GM12865 (cell line): ENCODE measurements at places on chromosomes 1 and 21.

DNA sequence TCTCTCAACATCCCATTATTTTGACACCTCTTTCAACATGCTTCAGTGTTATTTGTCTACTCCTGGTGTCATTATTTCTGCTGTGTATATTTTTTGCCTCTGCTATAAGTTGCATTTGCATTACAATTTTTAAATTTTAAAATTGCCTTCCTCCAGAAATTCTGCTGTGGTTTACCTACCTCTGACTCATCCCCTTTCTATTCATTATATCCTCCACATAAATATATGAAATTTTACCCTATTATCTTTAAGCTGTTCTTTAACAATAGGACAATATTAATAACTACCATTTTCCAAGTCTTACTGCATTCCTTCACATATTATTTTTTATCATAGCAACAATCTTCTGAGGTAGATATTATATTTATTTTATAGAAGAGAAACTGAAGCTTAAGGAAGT is 178.1 kb upstream of the NRIP1 start:
- no peak for DNase-seq

GRCh38 chr21:45326169-45326851 is 38.6 kb upstream of the POFUT2 start:
- DNase-seq = peak; percentile 23

DNA sequence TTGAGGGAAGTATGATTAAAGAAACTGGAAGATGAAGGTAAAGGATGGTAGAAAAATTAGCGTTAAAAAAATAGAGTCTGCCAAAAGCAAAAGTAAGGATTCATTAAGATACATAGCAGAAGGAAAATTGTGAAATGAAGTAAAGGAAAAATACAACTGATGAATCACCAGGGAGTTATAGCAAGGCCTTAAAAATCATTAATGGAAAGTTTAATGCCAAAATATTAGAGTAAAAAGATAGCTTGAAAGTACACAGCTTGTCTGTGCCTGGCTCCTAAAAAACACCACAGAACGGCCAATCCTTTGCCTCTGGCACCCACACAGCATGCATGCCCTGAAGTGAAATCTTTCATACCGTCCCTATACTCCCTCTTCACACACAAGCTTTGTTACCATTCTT is 66.9 kb upstream of the APOBEC4 start:
- DNase-seq = no peak

DNA sequence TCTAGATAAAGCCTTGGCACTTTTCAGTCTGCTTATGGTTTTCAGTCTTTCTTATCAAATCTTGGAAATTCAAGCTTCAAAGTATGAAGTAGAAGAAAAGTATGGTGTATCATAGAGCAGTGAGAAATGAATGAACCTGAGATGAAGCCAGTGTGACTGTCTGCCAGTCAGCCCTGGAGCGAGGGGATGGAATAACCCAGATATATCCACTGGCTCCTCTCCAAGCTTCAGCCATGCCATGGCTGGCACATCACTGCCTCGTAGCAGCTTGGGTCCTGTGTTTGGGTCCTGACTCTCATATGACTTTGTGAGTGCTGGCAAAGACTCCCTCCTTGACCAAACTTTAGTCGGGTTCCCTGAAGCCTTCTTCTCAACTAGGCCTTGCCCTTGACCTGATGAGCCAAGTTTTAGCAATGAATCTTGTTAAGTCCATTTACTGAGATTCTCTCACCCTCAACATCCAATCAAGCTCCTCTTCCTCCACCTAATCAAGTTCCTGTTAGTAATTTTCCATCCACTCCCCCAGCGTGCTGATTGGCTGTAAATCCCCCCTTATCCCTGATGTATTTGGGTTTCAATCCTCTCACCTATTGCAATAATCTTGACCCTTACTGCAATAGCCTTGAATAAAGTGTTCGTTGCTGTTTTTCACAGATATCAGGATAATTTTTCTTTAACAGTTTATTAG is 62.5 kb upstream of the PRDX6 start:
- no peak for DNase-seq

DNA sequence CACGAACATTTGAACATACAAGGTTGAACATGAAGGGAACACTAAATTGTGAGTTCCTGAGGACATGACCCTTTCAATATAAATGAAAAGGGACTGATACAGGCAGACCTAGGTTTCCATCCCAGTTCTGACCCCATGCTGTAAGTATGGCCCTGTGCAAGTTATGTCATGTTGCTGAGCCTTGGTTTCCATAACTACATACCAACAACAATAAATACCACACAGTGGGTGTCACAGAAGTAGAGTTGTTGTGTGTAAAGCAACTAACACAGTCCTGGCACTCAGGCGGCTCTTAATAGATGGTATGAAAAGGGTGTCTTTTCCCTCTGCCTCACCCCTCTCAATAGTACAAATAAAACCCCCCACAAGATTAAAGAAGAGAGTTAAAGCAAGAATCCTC is 140.8 kb downstream of the LMX1A start:
- no peak for DNase-seq

DNA sequence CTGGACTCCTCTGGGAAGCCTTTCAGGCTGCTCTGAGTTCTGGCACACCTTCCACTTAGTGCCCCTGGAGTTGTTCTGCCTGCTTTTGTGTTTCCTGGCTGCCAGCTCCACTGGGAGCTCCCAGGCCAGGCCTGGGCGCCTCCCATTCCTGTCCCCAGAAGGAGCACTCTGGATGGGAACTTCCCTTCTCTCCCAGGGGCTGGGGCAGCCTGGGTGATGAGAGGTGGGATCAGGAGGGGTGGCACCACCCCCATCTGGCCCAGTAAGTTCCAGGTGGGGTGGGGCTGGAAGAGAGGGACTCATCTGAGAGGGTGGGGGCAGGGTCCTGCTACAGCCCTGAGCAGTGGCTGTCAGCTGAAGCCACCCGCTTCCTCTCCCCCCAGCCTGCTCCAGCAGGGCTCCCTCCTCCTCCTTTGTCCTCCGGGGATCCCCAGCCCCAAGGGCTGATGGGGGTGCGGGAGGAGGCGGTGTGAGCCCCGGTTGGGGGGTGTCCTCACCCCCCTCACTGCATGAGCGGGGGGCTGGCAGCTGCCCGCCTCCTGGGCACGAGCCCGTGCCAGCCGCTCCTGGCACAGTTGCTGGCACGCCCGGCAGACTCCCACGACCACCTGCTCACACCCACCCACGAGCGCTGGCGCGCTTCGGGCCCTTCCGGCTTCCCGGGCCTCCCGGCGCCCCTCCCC is 4.7 kb downstream of the FOXO6 start:
- DNase-seq = peak; percentile 17

DNA sequence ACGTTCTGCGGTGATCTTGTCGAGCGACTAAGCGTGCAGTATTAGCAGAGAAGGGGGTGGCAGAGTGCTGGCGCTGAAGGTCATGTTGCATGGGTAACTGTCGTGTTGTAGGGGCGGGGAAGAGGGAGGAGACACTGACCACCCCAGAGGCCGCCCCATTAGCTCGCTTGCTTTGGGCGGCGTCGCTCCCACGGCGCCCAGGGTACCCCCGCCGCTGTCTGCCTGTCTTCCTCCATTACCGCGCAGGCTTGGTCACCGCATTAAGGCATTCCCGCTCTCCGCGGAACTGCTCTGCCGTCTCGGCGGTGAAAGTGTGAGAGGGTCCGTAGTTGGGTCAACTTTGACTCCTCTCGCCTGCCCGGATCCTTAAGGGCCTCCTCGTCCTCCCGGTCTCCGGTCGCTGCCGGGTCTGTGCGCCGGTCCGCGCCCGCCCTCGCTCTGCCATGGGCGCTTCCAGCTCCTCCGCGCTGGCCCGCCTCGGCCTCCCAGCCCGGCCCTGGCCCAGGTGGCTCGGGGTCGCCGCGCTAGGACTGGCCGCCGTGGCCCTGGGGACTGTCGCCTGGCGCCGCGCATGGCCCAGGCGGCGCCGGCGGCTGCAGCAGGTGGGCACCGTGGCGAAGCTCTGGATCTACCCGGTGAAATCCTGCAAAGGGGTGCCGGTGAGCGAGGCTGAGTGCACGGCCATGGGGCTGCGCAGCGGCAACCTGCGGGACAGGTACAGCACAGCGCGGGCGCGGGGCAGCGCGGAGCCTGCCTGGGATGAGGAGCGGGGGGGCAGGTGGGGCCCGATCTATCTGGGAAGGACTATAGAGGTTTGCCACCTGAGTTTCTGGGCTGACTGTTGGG is at the start of gene MTARC2:
Gene MTARC2 (plus strand): TSS at position 234 of the 846 bp plus-strand sequence. CDS start 210 bp downstream, at position 444.
- peak; percentile 76 for DNase-seq

DNA sequence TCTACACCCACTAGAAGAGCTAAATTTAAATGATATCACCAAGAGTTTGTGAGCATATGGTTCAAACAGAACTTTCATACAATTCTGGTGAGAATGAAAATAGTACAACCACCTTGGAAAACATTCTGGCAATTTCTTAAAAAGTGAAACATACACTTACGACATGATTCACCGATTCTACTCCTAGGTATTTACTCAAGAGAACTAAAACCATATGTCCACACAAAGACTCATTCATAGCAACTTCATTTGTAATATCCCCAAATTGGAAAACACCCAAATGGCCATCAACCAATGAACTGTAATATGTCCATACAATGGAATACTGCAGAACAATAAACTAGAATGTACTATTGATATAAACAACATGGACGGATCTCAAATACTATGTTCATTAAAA is 51.2 kb upstream of the ADAM30 start:
- no peak for DNase-seq

DNA sequence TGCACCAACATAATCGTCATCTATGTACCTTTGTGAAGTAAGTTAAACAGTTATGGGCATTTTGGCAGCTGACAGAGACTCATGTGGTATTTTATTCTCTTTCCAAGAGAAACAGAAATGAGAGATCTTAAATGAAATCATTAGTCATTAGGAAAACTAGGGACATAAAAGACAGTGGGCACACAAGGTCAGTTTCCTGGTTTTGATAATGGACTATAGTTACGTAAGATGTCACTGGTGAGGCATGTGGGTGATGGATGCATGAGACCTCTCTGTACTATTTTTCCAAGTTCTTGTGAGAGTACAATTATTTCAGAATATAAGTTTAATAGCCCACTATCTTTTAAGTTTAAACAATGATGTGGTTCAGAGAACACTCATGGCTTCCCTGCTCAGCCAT is 216.9 kb downstream of the APP start:
- no peak for DNase-seq

- no peak for DNase-seq
Observed at GRCh38 chr1:29172415-29172939, 9.2 kb downstream of the SRSF4 start.

DNA sequence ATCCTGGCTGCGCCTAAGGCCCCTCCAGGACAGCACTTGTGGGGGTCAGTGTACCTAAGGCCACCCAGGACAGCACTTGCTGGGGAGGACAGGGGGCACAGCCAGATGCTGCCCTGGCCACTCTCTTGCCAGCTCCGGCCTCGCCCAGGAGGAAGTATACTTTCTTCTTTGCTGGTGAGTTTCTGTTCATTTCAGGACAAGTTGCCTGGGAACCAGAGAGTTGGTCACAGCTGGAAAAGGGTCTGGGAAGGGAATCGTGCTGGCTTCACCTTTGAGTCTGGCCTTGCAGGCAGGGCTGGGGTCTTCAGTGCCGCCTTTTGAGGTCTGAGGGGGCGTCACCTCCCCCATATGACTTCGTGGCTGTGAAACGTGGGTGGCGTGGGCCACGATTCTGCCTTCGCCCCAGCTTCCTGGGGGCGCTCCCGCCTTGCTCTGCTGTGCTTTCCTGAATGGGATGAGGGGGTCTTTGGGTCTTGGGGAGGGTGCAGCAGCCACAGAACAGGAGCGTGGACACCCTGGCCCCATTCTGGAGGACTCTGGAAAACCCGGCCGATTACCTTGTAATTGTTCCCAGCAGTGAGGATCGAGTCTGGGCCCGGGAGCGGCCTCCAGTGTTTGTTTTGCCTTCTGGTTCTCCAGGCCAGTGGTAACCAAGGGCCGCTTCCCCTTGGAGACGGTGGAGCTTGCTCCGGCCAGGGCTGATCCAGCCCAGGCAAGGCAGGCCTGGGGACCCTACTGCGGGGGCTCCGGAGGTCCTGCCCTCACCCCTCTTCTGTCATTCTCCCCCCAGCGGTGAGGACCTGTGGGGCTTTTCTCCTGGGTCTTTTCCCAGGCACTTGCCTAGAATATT is 45.9 kb downstream of the SPSB1 start:
- DNase-seq = no peak

DNA sequence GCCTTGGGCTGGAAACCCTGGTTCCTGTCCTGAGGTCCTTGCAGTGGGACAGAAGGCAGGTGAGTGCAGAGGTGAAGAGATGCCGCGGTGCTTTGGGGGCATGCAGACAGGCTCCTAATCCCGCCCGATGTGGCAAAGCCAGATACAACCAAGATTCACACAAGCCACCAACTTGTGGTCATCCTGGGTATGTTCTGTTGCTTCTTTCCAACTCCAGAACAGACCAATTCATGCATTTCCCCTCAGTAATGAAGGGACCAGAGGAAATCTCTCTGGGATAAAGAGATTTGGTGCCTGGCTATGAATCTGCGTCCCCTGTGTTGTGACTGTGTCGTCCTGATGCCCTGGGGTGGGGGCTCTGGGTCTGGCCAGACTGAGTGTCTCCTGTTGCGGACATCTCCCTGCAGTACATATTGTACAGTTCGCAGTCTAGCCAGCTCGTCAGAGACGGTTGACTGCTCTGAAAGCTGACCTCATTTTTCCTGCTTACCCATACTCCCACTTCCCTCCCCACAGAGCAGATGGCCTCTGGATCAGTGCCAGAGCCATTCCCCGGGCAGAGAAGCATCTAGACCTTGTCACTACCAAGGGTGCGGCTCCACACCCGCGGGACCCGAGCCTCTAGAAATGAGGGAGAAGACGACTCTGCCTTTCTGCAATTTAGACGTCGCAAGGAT is 216.3 kb downstream of the KIF26B start:
- DNase-seq = no peak

DNA sequence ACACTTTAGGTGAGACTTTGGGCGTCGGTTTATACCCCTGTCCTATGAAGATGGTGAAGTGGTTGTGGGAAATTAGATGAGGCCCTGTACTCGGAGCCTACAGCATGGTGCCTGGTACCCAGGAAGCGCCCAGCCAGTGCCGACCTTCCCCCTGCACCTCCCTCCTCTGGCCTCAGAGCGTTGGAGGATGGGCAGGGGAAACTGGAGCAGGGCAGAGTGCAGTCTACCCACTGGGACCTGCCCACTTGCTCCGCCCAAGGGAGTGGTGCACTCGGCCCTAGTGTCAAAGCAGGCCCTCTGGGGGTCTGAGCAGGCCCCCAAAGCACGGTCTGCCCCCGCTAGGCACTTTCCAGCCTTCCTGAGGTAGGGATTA is 13.0 kb upstream of the TTC22 start:
- no peak for DNase-seq

GRCh38 chr1:216224233-216224632 is 199.0 kb downstream of the USH2A start:
- DNase-seq = no peak

GRCh38 chr1:38094711-38095290 is 48.2 kb upstream of the POU3F1 start:
- no peak for DNase-seq
